ENCODE measurements at places on chromosomes 7 and 10.

- no peak for DNase-seq
These were observed 586.1 kb upstream of the CELF2 start for GRCh38 chr10:10431422-10432066.

DNA sequence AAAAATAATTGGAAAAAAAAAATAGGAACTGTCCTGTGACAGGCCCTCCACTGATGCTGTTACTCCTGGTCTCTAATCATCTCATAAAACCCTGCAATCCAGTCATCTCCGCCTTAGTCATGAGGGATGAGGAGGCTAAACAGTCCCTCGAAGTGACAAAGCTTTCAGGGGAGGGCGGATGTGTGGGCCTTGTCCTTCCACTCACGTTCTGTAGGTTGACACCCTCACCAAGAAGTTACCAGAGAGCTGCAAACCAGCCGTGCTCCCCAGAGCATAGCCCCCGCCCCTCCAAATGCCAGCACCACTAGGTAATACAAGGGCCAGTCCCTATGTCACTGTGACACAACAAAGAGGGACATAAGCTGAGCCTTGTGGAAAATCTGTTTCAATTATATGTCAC, 11.9 kb downstream of the COBL start:
- DNase-seq: no peak

- no peak for DNase-seq
These were observed 321.8 kb downstream of the DPP6 start for GRCh38 chr7:154373956-154374355.

GRCh38 chr10:16853201-16853600, 36.0 kb upstream of the RSU1 start:
- no peak for DNase-seq

DNA sequence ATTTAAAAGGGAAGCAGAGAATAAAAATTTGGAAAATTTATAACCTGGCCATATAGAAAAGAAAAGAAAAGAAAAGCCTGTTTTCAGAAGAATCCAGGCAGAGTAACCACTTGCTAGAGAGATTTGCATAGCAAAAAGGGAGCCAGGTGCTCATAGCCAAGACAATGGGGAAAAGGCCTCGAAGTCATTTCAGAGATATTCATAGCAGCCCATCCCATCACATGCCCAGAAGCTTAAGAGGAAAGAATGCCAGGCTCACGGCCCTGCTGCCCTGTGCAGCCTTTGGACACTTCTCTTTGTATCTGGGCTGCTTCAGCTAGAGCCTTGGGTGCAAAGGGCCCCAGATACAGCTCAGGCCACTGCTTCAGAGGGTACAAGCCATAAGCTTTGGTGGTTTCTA, 159.8 kb downstream of the CCDC7 start:
- no peak for DNase-seq

DNA sequence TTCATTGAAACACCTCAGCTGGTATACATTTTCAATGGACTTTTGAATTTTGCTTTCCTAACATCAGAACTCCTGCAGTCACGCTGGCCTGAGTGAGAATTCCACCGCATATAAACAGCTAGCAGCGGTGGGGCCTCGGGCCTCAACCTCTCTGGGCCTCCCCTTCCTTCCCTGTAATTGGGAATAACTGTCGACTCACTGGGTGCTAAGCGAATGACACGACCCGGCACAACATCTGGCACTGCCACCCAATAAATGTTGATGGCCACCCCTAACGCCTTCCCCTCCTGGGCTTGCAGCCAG, 670 bp downstream of the RCC1L start:
- no peak for DNase-seq

GRCh38 chr7:85289279-85289678, 102.4 kb upstream of the SEMA3D start:
- DNase-seq: no peak

DNA sequence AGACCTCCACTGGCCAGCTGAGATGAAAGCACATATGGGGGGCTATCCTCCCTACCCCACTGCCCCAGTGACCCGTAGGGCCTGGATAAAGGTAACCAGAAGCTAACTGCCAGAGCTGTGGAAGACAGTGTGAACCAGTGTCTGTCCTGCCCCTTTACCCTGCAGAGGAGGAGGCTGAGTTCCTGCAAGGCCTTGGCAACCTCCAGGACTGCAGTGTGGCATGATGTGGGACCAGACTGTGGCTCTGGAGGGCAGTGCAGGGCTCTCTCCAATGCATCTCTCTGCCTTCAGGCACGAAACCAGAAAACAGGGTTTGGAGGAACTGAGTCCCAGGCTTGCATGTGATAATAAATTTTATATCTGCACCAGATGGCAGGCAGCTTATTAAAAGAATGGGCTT, 93.1 kb downstream of the EPC1 start:
- DNase-seq: no peak

GRCh38 chr10:124691002-124691401, 53.2 kb downstream of the FAM53B start:
- no peak for DNase-seq

DNA sequence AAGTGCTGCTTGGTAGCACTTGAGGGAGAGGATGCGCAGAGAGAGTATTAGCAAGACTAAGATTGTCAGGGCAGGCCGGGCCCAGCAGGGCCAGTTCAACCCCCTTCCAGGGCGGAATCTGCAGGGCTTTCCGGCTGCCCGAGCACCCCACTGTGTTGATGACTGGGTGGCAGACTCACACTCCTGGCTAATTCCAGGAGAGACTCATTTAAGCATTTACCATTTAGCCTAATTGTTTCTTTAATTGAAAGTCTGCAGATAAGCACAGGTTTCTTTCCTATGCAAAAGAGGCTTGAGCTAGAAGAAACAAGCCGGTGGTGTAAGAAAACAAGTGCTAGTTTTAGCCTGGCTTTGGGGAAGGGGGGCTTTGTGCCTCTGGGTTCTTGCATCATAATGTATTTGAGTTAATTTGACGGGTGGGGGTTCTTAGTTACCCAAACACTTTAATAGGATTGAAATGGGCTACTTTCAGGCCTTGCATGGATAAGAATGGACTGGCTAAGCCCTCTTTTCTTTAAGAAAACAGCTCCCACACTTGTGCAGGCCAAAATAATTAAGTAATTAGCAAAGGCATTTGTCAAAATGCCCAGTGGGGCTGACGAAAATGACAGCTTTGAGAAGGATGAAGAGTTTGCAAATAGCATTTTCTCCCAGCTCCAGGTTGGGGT, 201.3 kb downstream of the MYOF start:
- DNase-seq: no peak

GRCh38 chr10:125689955-125690569, 7.1 kb upstream of the TEX36 start:
- DNase-seq: no peak

DNA sequence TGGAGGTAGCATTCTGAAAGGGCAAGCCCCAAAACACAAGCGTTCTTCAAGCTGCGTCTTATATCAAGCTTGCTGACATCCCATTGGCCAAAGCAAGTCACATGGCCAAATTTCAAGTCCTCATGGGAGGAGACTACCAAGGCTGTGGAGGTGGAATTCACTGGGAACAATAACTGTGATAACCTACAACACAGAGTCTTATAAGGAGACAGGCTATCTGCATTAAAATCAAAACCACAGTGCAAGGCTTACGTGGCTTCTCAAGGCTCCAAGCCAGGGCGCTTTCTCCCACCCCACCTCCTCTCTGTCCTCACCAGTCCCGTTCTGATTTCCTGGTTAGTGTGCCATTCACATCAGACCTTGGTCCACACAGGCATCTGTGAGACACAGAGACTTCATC, 39.4 kb downstream of the ADRB1 start:
- no peak for DNase-seq

DNA sequence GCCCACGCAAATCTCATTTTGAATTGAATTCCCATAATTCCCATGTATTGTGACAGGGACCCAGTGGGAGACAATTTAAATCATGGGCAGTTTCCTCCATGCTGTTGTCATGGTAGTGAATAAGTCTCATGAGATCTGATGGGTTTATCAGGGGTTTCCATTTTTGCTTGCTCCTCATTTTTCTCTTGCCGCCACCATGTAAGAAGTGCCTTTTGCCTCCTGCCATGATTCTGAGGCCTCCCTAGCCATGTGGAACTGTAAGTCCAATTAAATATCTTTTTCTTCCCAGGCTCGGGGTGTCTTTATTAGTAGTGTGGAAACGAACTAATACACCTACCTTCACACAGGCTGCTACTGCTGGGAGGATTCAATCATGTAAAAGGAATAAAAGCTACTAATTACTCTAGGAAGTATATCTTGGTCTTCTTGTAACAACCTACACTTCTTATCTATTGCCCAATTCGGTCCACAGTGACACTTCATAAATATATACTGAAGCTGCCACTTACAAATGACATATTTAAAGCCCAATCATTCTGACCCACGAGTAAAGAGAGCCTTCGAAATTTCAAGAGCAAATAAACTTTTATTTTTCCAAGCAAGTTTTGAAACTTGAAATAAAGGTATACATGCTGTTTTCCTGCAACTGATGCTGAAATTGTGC, 100.3 kb upstream of the ASAH2 start:
- DNase-seq: no peak

DNA sequence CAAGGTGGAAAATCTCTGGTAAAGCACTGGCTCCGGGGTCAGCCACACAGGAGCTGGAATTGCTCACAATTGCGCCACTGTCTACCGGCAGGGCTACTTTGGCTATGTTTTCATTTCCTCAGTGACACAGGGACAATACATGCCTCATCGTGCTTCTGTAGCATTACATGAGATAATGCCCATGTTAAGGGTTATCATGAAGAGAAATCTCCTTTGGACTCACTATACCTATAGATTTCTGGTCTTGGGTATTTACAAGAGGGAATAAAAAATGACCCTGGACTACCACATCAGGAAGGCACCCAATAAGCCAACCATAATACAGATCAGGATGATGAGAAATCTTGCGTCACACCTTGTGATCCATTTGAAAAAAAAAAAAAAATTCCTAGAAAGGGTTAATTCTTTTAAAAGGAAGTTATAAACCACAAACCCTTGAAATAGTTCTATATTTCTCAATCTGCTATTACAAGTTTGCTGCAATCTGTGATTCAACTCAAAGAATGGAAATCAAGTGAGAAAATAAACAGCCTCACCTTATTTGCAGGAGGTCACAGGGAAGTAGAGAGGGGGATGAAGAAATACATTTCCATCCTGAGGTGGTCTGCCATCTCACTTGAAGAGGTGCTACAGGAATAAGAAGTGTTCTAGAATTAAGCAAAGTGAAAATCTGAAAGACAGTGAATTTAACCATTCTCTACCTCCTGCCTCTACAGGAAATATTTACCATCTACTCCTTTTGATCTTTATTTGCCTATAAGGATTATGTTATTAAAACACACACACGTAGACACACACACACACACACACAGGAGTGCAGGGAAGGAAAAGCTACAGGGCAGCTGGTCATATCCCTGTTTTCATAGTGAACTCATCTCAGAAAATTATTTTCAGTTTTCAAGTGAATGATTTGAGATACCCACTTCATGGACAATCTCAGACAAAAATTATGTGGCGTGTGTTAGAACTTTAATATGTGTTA, 231.3 kb upstream of the CELF2 start:
- no peak for DNase-seq
